ENCODE measurements at places on chromosomes 2 and 18.

DNA sequence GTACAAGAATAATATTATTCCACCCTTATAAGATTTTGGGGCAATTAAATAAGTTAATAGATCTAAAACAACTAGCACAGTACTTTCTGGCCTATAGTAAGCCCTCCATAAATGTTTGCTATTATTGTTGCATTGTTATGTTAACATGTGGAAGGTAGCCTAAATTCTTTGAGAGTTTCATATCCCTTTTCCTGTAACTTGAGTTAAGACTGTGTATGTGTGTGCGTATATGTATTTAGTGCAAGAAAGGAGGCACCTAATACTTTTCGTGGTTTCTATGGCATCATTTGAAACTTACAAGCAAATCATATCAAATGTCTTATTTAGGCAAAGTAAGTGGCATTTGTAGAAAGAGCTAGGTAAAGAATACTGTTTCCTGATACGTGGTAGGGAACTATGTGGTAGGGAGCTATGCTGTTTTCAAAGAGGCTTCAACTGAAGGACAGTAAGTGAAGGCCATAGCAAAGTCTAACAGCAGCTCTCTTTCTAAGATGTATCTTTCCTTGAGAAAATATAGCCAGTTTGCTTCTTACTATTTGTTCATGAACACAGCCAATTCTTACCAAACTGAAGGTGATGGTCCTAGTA lies 36.8 kb upstream of the C2orf74 start:
- DNase-seq, result no peak

DNA sequence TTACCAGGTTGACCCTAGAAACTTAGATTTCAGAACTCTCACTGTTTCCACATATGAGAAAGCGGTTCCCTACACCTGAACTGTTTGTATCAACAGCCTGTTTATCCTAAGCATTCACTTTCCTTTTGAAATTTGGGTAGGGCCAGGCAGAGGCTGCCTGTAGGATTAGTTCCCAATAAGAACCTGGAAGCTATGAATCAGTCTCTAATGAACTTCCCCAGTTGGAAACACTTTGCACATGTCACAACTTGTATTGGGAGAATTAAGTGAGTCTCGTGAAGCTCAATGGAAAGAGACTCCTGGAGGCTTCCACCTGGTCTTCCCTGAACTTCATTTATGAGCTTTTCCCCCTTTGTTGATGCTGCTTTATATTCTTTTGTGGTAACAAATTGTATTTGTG lies 486.6 kb upstream of the HS6ST1 start:
- DNase-seq, result no peak

- DNase-seq, result no peak
Measured at GRCh38 chr2:94890234-94890633, 19.0 kb downstream of the TEKT4 start.

DNA sequence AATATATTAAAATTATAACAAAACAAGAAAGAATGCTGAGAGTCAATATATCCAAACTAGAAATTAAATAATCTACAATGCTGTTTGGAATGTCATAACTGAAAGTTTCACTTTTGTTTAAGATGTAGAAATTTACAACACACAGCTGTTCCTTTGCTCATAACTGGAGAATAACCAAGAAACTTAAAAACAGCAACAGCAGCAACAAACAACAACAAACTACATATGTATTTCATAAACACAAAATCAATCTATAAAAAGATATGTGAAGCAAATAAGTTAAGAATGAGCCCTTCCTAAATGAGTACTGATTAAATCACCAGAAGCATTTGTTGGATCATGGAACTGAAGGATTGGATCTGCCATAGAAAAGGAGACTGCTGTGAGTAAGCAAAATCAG lies 456.5 kb upstream of the ZNF804A start:
- DNase-seq, result no peak

GRCh38 chr2:230134496-230135129 lies 65.9 kb upstream of the SLC16A14 start:
- no peak for DNase-seq

DNA sequence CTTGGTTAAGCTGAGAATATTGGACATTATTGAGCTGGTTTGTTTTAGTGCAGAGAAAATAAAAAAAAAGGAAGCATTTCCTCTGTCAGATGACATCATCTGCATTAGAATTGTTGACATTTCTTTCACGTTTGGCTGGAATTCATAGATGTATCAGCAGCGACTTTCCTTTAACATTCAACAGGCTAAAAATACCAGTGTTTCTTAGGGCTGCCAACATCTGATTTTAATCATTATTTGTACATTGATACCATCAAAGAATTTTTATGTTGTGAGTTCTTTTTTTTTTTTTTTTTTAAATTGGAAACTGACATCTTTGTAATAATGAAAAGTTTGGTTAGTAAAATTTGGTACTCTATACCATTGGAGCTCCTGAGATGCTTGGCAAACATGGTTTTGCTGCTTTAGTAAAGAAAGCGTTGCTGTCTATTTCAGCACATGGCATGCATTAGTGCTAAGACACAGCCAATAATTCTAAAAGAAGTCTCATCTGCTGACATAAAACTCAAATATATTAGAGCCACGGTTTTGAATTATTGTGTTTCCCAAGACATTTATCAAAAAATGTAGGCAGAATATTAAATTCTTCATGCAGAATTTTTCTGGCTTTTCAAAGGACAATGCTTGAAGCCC lies 33.6 kb downstream of the GTF2A1L start:
- no peak for DNase-seq

DNA sequence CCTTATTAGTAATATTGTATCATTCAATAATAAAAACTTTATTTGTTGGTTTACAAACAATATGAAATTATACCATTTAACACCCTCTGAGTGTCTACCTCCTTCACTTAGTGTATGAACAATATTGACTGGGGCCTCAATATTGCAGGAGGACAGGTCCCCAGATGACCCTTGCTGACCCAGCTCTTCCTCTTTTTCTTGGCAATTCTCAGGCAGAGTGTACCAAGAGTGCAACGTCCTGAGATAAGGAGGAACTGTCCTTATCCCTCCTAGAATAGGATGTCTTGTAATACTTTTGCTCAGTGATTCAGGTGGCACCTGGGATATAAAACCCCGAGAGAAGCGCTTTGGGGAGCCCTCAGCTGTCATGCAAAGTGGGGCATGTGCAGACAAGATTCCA lies 76.8 kb downstream of the PLA2R1 start:
- no peak for DNase-seq

DNA sequence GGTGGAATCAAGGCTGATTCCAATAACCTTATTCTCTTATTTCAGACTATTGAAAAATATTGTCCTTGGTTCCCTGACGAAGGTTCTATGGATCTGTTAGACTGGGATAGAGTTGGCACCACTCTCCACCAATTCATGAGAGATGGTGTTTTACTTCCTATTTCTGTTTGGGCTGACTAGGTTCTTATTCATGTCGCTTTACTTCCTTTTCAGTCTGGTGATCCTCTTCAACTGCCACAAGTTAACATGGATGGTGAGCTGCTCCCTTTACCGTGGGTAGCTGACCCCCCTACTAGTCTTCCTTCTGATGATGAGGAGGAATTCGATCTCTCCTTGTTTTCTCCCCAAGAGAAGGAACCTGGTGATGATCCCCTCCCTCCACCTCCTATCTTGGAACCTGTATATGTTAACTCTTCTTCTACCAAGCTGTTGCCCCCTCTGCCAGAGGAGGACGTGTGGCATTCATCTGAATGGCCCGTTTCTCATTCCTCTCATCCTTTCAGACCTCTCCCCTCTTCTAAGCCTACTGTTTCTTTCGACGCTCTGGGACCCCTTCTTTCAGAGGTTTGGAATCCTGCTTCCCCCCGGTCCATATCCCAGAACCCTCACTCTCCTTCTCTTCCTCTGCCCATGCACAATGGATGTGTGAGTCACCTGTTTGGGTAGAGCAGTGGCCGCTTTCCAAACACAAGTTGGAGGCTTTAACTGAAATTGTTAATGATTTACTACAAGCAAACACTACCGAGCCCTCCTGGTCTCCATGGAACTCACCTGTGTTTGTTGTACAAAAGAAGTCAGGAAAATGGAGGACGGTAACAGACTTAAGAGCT lies 13.5 kb upstream of the CNOT11 start:
- peak; percentile 66 for DNase-seq

DNA sequence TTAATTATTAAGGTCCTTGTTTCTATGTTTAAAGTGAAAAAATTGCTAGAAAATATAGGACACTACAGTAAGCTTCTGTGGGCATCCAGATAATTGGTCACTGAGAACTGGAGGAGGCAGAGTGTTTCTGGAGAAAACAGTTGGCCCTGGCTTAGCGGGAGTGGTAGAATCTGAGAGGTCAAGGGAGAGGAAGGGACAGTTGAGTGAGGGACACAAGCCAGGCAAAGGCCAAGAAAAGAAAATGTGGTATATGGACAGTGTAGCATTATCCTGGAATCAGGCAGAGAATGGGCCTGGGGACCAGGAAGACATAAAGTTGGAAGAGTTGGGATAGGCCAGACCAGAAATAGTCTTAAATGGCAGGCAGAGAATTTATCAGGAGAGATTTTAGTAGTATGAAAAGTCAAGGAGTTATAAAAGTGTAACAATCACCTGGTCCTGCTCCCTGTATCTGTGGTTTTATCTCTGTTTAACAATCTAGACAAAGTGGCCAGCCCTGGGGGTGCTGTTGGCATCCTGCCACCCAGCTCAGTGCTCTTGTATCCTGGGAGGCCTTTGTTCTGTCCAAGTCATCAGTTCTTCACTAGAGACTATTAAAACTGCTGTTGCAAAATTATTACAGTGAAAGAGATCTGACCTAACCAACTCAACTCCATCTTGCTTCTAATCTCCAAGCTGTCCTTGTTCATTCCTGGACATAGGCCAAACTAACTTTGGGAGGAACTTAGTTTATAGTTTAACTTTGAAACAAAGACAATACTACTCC lies 15.4 kb upstream of the MSGN1 start:
- no peak for DNase-seq

GRCh38 chr2:43387092-43388062 lies 161.0 kb upstream of the ZFP36L2 start:
- DNase-seq, result no peak

- no peak for DNase-seq
Measured at GRCh38 chr2:12173943-12174340, 427.5 kb downstream of the LPIN1 start.

DNA sequence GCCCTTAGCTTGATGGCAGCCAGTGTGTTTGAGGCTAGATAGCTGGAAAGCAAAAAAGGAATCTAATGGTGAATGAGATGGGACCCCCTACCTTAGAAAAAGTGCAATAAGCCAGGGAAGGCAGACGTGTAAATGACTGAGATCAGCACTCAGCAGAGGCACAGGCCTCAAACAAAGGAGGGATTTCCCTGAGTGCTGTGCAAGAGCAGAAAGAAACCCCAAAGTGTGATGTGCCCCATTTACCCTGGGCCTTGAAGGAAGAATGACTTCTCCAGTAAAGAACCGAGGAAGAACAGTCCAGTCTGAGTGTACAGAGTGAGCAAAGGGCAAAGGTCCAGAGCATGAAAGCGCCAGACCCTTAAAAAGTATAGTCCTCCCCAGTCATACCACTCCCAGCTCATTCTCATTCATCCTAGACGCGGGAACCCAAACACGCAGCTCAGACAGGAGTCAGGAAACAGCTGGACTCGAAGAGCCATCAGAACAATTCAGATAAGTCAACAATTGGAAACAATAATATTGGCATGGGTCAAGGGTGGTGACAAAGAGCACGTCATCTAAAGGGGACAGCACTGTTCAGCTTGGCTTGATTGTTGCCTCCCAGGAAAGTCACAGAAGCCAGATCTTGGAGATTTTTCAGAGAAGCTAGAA lies 121.7 kb downstream of the INO80D start:
- DNase-seq, result no peak

GRCh38 chr2:64865073-64865830 lies 123.9 kb upstream of the SLC1A4 start:
- peak; percentile 43 for DNase-seq

GRCh38 chr2:26537069-26537825 lies 59.3 kb upstream of the OTOF start:
- no peak for DNase-seq

- no peak for DNase-seq
Measured at GRCh38 chr2:73822276-73822675, 6.5 kb upstream of the STAMBP start.

GRCh38 chr2:190916829-190917228 lies 36.2 kb downstream of the GLS start:
- no peak for DNase-seq

DNA sequence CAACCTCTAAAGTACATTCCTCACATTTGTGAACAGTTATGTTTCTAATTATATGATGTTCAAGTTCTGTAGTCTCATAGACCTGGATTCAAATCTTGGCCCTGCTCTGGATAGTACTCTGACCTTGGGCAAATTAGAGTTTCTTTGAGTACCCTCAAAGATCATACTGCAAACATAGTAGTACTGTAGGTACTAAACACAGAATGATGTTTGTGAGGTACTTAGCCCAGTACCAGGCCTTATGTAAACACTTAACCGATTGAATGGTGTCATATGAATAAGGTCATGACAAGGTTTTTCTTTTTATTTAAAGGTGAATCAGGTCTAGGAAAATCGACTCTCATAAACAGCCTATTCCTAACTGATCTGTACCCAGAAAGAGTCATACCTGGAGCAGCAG lies 19.1 kb downstream of the SEPTIN2 start:
- no peak for DNase-seq

DNA sequence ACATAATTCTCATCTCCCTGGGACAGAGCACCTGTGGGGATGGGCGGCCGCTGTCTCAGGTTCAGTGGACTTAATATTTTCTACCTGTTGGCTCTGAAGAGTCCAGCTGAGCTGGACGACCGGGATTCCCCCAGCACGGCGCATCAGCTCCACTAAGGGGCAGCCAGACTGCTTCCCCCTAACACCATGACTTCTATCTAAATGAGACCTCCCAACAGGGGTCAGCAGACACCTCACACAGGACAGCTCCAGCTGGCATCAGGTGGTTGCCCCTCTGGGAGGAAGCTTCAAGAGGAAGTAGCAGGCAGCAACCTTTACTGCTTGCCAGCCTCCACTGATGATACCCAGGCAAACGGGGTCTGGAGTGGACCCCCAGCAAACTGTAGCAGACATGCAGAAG lies 226.0 kb upstream of the DSEL start:
- no peak for DNase-seq

DNA sequence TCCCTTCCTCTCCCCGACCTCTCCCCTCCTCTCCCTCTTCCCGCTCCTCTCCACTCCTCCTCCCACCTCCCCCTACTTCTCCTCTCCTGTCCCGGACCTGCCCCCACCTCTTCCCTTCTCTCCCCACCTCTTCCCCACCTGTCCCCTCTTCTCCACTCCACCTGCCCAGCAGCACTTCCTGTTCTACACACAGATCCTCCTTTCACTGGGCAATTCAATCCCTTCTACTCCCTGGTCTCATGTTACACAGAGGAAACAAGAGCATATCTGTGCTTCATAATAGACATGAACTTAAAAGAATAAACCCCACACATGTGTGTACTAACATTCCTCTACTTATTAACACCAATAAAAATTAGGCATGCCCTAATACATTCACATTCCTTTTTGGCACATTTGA lies 34.8 kb downstream of the TIMM21 start:
- peak; percentile 37 for DNase-seq

DNA sequence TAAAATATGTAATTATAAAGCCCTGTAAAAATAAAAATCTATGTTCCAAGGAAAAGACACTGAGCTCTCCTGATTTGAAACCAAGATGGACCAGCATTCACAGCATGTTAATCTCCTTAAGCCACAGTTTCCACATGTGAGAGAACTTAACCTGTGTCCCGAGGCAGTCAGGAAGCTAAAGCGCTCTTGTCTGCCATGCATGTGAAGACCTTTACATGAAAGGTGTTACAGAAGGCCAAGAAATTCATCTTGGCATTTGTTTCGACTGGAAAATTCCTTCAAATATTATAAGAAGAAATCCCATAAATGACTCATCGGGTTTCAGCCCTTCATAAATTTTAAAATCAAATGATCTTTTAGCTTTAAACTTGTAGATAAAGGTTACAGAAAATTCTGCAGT lies 328.6 kb downstream of the CDH2 start:
- DNase-seq, result no peak

- no peak for DNase-seq
Measured at GRCh38 chr18:49127471-49128190, 176.9 kb upstream of the SMAD7 start.

All from NCI-H526 treated with DMSO at 0.1 percent for 48 hours (cell line).